ENCODE measurements at places on chromosomes 16 and 17.

DNA sequence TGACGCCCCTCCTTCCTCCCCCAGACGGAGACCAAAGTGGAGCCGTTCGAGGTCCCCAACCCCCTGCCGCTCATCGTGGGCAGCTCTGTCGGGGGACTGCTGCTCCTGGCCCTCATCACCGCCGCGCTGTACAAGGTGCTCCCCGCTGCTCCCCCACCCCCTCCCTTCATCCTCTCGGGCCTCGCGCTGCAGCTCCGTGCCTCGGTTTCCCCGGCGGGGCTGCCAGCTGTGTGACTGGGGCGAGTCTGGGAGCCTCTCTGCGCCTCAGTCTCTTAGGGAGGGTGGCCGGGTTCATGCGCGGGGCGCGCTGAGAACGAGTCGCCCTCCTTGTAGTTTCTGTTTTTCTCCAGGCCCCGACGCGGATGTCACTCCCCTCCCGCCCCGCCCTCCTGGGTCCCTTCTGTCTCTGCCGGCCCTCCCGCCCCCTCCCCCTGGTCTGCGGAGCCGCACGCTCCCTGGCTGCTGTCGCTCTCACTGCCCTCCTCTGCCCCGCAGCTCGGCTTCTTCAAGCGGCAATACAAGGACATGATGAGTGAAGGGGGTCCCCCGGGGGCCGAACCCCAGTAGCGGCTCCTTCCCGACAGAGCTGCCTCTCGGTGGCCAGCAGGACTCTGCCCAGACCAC lies 23.7 kb upstream of the ITGAX start:
- DNase-seq: peak; percentile 12

DNA sequence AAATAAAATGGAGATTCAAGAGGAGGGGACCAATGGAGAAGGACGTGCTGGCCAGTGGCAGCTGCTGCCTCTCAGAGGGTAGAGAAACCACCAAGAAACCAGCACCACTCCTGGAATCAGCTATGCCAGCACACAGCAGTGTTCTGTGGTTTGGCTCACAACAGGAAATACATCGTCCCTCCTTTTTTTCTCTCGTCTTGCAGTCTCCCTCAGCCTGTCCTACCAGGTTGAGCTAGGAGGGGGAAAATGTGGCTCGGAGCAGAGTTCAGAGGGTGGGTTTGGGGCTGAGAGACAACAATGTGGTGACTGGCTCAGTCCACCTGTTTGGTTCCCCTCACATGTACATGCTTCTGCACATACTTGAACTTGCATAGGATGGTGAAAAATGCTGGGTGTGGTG lies 19.9 kb upstream of the SLC16A5 start:
- DNase-seq: peak; percentile 51

DNA sequence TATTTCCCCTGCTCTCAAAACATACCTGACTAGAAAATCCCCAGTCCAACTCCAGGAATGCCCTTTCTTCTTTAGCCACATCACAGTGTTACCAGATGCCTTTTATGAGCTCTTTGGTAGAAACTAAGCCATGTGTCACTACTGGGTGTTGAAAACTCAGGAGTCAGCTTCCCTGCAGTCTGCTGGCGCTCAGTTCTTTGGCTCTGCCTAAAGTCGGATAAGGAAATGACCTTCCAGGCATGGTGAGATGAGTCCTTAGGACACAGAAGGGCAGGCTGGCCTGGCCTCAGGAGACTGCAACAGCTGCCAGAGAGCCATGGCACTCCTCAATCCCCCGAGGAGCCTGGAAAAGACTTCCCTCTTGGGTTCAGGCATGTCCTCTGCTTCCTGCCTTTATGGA lies 89.1 kb downstream of the CDH13 start:
- DNase-seq: no peak

- no peak for DNase-seq
These were observed 44.0 kb downstream of the TUBD1 start for GRCh38 chr17:59848778-59849177.

GRCh38 chr16:55728797-55729196 lies 73.0 kb downstream of the SLC6A2 start:
- DNase-seq: no peak

DNA sequence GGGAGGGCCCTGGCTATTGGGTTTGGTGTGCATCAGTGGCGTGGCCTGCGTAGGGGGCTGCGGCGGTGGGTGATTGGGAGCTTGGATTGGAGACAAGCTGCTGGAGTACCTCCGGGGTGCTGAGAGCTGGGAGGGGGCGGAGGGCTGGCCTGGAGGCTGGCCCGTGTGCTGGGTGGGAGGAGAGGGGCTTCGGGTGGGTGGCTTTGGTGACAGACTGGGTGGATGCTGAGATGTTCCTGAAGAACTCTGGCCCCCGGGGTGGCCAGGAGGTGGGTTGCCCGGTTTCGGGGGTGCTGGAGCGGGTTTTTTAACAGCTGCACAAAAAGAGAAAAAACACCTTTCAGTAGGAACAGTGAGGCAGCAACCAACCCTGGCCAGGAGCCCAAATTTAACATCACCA lies 84.1 kb downstream of the ARHGAP17 start:
- no peak for DNase-seq

DNA sequence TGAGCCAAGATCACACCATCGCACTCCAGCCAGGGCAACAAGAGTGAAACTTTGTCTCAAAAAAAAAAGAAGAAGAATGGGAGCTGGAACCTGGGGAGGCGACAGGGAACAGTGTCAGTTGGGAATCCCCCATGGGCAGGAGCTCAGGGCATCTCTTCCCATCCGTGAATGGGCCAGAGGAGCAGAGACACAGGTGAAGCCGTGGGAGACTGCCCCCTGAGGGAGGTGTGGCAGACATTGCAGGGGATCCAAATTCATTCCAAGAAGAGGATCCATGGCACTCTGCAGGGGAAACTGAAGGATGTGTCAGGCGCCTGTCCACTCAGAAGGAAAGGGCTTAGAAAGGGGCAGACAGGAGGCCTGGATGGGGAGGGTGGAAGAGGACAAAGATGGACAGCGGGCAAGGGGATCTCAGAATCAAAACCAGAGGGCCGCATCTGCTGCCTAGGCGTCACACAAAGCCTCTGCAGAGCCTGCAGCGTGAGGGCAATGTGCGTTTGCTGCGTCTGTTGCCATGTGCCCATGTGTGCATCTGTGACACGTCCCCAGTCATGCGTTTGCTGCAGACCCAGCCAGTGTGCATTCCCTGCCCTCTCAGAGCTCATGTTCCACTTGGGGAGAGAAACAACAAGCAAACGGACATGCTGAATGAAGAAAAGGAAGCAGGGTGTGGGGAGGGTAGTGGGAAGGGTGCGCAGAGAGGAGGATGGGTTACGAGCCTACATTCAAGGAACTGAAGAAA lies 30.6 kb upstream of the TNRC6C start:
- DNase-seq: no peak
